AG08395 (cell line): ENCODE measurements at places on chromosomes 5 and 9.

DNA sequence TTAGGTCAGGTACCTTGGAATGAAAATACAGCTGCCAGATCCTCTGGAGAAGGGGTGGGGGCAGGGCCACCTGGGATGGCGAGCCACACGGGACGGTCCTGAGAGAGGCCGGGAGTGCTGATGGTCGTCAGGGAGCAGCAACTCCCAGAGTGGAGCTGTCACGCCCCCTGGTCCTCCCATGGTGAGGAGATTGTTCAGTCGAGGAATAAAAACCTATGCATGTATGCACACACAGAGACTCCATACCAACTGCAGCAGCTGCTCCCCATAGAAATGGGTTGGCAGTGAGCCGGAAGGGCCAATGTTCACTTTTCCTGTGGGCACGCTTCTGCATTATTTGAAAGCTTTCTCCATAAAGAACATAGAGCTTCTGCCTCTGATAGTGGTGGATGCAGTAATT lies 45.2 kb upstream of the SEMA4D start:
- DNase-seq: no peak

- DNase-seq: peak; percentile 18
These were observed 175.2 kb downstream of the SAXO1 start for GRCh38 chr9:18857769-18858168.

GRCh38 chr9:86040861-86041155 lies 58.5 kb downstream of the GOLM1 start:
- DNase-seq: no peak

DNA sequence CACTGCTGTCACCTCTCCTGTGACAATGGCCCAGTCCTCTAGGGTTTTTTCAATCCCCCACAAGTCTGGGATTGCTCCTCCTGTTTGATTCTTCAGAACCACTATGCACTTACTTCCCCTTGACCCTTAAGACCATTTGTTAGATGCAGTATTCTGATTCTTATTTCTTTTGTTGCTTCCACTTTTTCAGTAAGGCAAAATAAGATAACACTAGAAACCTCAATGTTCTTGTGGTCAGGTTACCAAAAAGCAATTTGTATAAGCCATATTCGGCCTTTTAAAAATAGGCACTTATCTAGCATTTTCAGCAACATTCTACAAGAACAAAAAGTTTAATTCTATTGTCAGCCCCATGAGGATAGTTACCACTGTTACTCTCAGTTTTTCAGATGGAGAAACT lies 220.0 kb downstream of the KDM4C start:
- DNase-seq: no peak

- DNase-seq: no peak
These were observed 6.6 kb downstream of the TRIO start for GRCh38 chr5:14149672-14150274.

DNA sequence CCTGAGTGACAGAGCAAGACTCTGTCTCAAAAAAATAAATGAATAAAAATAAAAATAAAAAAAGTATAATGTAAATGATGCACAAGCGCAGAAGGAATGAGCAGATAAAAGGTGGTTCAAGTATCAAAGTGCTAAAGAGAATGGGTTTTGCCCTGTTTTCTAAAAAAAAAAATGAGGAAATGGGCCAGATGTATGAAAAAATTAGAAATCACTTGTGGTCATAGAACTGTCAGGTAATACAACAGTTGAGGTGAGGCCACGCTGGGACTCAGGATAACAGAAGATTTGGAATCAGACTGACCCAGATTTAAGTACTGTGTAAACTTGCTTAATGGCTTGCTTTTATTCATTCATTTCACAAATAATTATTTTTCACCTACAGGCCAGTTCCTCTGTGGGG lies 69.8 kb downstream of the MAPKAP1 start:
- DNase-seq: no peak

DNA sequence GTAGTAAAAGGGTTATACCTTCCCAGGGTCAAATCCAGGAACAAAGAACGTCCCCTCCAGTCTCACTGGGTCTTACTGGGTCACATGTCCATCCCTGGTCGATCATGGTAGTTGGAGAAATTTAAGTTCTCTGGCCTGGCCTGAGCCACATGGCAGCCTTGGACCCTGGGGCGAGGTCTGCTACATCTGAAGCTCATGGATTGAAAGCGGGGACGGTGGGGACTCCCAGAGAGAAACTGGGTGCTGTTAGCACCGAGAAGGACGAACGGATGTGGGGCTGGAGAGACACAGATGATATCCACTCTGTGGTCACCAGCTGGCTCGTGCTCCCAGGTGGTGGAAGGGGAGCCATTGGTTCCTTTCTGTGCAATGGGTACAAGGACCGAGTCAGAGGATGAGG lies 46.9 kb downstream of the TSPAN17 start:
- no peak for DNase-seq

DNA sequence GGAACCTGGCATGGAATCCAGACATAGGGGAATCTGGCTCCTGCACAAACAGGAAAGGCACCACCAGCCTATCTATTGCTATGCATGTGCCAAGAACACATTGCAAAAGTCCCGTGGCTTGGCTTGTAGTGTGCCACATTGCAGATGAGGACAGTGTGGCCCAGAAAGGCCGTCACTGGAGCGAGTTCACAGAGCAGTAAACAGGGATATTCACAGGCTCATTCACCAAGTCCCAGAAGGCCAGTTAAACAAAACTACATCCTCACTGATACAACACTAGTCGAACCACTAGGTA lies 39.6 kb upstream of the TRIM32 start:
- no peak for DNase-seq

- no peak for DNase-seq
These were observed 3.9 kb upstream of the CAST start for GRCh38 chr5:96658272-96658671.

DNA sequence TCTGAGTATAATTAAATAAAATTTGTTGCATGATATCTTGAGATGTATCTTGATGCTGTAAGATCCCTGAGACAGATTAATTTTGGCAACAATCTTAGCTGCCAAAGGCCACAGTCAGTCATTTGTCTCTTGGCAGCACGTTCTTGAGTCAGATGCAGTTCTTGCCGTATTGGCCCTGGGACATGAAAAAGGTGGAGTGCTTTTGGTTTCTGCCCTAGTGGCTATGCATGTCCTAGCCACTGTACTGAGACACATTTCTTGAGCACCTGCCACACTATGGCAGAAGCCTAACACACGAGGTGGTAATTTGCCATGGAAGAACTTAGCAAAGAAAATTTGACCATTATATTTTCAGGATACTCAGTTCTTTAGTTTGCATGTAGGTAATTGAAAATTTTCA lies 45.0 kb upstream of the PHF2 start:
- DNase-seq: no peak

DNA sequence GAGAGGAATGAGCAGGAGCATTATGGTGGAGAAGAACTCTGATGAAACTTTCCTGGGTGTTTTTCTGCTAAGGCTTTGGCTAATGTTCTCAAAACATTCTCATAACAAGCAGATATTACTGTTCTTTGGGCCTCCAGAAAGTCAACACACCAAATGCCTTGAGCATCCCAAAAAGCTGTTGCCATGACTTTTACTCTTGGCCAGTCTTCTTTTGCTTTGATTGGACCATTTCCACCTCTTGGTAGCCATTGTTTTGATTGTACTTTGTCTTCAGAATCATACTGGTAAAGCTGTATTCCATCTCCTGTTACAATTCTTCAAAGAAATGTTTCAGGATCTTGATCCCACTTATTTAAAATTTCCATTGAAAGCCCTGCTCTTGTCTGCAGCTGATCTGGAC lies 139.6 kb downstream of the MAN2A1 start:
- DNase-seq: no peak

DNA sequence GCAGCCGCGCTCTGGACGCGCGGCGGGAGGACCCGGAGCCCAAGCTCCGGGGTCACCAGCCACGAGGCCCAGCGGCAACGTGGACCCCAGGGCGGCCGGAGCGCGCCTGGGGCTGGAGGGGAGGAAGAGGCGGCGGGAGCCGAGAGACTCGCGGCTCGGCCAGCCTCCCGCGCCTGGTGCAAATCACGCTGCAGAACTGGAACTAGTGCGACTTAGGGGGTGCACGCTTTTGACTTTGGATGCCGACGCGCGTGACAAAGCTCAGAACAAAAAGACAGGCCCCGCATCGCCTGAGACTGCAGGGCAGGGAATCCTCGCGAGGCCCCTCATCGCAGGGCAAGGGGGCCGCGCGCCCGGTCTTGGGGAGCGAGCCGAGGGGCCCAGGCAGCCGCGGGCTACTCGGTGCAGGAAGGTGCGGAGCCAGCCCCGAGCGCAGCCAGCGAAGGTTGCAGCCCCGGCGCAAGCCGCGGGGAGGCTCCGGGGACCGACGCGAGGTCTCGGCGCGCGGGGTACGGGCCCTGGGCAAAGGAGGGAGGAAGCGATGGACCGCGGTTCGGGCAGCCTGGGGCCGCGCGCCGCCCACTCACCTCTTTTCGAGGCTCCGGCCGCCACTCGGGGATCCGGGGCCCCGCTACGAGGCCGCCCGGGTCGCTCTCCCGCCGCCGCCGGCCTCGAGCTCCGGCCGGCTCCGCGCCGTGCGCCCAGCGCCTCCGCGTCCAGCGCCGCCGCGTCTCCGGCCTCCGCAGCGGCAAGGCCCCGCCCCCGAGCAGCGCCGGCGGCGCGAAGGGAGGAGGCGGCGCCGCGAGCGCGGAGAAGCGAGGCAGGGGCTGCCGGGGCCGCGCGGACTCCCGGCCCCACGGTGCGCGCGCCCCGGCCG lies at the start of gene GOLM1:
Gene GOLM1, minus strand, starts transcription at position 735 of the 877 bp plus-strand sequence. CDS start 20,238 bp downstream, outside the sequence.
- DNase-seq: peak; percentile 81

DNA sequence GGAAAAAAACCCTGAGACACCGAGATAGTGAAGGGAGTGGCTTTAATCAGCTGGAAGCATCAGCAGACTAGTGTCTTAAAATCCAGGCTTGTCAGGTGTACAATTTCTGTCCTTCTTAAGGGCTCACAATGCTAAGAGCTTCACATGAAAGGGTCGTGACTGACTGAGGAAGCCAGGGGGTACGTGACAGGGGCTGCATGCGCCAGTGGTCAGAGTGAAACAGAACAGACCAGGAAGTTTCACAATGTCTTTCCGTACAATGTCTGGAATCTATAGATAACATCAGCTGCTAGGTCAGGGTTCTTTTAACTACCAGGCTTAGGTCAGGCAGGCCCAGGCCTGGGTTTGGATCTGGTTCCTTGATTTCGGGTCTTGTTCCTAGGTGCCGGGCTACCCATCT lies 253.0 kb downstream of the CDH10 start:
- no peak for DNase-seq

- no peak for DNase-seq
These were observed 22.3 kb upstream of the OSMR start for GRCh38 chr5:38823503-38823902.

DNA sequence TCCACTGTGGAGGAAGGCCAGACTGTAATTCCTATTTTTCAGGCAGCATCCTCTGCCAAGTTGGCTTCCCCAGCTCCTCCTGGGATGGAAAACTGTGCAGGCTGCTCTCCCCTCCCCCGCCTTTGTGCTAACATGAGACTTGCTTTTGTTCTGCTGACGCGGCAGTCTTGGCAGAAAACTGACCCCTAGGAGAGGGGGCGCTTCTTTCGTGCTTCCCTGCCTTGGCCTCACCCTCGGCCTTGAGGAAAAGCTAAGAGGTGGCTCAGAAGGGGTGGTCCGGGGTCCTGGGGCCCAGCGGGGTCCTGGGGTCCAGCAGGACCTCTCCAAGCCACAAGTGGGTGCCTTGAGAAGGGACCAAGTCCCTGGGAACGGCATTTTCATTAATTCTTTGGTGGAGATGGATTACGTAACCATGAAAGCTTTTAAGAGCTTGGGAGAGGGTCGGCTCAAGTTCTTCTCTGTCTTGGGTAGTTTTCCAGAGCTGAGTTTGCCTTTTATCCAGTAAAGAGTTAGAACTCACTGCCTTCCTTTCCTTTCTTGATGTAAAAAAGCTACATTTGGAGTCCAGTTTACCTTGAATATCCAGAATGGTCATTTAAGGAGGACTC lies 51.0 kb downstream of the SH3PXD2B start:
- DNase-seq: no peak

DNA sequence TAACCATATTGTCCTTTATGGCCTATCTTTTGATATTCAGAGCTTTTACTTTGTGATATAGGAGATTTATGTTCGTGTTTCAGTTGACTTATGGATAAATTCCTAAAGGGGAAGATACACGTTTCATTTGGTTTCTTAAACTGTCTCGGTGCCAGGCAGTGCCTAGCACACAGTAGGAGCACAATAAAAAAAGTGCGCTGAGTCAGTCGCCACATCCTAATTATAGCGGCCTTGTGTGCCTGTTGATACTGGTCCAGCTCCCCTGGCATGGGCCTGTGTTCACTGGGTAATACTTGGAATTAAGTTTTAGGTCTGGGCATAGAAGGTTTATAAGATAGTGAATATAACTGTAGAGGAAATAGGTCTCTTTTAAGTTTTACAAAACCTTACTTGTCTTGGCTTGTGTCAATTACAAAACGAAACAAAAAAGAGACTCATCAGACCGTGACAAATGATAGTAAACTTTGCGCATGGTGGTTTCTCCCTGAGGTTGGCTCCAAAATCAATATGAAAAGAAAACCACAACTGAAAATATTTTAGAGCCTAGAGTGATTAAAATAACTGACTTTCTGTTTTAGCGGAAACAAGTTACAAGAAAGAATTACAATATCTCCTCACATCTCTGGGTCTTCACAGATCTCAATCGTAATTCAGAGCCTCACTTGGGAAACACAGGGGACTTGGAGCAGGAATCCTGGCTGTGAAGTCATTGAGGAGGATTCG lies 84.8 kb downstream of the MVB12B start:
- peak; percentile 50 for DNase-seq

DNA sequence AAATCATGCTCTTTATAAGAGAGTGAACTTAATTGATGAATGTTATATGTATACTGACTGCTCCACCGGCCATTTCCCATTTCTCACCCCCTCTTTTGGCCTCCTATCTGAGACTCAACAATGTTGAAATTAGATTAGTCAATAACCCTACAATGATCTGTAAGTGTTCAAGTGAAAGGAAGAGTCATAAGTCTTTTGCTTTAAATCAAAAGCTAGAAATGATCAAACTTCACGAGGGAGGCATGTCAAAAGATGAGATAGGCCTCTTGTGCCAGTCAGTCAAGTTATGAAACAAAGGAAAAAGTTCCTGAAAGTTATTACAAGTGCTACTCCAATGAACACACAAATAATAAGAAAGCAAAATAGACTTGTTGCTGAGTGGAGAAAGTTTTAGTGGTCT lies 83.1 kb downstream of the NLN start:
- no peak for DNase-seq

DNA sequence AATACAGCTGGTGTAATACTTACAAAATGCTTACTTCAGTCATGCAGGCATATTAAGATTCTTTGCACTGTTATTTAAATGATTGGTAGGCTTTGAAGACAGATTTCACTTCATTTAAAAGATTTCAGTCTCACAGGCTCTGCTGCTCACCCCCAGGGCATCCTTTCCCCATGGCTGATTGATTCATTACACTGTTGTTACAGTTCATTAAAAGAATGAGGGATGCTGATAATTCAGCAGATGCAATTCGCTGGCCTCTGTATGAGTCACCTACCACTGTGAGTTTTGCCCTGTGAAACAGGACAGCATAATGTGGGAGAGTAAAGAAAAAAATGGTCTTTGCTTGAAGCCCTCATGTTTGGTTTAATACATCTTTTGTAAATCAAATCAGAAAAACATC lies 246.9 kb downstream of the CYLC2 start:
- DNase-seq: no peak

- no peak for DNase-seq
These were observed 60.3 kb upstream of the MAP3K1 start for GRCh38 chr5:56755036-56755555.
